ENCODE measurements at places on chromosomes 6 and 20. TPM values are rescaled to one million over a fixed set of nuclear protein-coding genes. Genes with fewer than 3 reads are reported as not detected.

Gene COMMD7
- 25.5 TPM for total RNA-seq

Gene RNF182
- not detected for total RNA-seq

Gene SLC22A1
- 0.67 TPM for total RNA-seq

Gene FAXC
- not detected for total RNA-seq

Gene AVP
- 0.73 TPM for total RNA-seq

Gene SLC52A3
- total RNA-seq, result not detected

Gene KCNS1
- not detected for total RNA-seq

Gene BHLHE23
- not detected for total RNA-seq

Gene WFDC10B
- total RNA-seq, result not detected

Gene IPCEF1
- total RNA-seq, result 30.0 TPM

Gene RIPPLY2
- not detected for total RNA-seq

Gene SIRPB1
- 3.1 TPM for total RNA-seq

Gene CALHM4
- total RNA-seq, result not detected

Gene OR2W1
- total RNA-seq, result not detected

Gene ZNF311
- total RNA-seq, result not detected

Gene BAG2
- 4.6 TPM for total RNA-seq

Gene ZBTB2
- total RNA-seq, result 22.1 TPM

Gene MOXD1
- not detected for total RNA-seq

Gene ZFP57
- not detected for total RNA-seq

Gene F13A1
- total RNA-seq, result 0.41 TPM

Gene C4B
- total RNA-seq, result 4.1 TPM

Measured in CD8-positive, alpha-beta T cell (primary cell).